ENCODE measurements at places on chromosomes 13 and 19.

DNA sequence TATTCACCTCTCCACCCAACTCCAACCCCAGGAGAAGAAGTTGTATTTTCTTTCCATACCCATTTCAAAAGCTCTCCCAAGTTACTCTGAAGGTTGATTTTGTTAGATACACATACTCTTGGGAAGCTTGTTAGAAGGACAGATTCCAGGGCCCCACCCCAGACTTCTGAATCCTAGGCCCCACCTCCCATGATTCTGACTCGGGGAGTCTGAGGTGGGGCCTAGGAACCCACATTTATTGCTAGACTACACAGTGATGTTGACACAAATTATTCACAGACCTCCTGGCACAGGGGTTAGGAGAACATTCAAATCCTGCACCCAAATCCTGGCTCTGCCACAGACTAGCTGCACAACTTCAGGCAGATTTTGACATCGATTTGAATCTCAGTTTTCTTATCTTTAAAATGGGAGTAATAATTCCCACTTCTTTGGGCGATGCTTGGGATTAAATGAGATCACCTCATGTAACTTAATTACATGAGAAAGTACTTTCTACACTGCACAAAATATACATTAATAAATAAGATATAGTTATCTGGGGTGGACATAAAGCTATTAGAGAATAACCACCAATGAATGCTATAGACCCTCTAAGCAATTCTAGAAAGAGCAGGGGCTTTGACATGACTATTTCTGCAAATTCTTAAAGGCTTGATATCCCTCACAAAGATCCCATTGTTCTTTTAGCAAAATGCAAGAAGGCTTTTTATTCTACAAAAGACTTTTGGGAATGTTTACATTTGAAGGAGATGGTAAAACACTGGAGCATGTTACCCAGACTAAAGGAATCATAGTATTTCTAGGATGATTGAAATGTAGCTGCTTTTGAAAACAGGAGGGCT lies 18.0 kb downstream of the MBNL2 start:
- no peak for DNase-seq

DNA sequence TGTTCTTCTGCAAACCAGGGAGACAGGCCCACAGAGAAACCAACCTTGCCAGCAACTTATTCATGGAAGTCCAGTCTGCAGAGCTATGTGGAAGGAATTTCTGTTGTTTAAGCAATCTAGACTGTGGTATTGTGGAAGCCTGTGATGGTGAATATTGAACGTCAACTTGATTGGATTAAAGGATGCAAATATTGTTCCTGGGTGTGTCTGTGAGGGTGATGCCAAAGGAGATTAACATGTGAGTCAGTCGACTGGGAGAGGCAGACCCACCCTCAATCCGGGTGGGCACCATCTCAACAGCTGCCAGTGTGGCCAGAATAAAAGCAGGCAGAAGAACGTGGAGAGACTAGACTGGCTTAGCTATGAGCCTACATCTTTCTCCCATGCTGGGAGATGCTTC lies 606.0 kb downstream of the EFNB2 start:
- DNase-seq, result no peak

DNA sequence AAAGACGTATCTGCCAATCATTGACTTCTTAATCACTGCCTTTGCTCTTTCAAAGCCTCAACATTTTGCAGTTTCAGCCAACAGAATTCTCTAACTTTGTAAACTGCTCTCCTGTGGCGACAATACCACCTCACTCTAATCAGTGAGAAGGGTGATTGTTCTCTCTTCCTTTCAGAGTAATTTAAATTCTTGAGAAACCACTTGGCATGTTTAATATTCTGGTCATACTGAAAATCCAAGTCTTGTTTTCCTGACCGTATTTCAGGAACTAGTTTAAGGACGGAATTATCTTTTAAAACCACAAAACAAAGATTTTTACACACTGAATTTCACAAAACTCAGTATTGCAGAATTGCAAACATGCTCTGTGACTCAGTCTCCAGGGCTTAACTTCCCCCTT lies 5.2 kb upstream of the CDC16 start:
- no peak for DNase-seq

DNA sequence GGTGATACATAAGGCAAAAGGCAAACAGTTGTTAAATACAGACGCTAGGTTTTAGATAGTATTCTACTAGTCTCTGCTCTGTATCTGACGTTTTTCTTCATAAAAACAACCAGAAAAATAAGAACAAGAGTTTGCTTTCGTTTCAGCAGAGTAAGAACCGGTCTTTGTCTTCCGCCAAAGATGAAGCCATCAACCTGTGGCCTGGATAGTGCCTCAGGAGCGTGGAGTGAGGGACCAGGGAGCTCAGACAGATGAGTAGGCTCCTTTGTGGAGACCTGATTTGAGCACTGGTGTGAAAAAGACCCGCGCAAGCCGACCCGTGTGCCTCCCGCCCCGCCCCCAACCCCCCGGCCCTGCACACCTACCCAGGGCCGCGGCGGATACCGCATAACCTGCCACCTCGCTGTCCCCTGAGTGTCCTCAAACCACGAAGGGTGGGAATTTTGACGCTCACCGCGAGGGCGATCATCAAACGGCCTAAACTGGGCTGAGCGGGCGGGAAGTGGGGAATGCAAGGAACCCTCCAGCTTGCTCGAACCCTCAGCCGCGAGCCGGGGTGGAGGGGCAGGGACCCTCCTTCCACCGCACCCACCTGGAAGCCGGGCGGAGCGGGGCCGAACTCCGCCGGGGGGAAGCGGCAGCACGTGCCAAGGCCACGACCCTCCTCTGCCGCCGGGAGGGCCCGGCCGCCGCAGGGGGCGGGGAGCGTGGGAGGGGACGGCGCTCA lies 866 bp upstream of the LMO7 start:
- DNase-seq, result no peak

DNA sequence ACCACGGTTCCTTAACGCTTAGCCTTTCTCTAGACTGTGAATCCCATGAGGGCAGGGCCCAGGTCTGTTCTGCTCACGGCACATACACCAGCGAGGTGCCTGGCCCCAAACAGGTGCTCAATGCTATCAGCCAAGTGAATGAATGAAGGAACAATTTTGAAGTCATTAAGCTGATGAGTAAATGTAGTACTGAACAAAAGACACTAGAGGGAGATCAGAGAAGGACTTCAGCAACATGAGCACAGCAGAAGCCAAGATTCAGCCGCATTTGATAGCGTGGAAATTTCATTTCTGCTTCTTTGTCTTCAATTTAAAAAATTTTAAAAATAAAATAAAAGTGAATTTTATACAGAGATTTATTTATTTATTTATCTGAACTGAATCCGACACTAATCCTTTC lies 20.1 kb upstream of the MYO16 start:
- no peak for DNase-seq

GRCh38 chr13:113489549-113490495 lies 689 bp downstream of the DCUN1D2 start:
- DNase-seq, result no peak

DNA sequence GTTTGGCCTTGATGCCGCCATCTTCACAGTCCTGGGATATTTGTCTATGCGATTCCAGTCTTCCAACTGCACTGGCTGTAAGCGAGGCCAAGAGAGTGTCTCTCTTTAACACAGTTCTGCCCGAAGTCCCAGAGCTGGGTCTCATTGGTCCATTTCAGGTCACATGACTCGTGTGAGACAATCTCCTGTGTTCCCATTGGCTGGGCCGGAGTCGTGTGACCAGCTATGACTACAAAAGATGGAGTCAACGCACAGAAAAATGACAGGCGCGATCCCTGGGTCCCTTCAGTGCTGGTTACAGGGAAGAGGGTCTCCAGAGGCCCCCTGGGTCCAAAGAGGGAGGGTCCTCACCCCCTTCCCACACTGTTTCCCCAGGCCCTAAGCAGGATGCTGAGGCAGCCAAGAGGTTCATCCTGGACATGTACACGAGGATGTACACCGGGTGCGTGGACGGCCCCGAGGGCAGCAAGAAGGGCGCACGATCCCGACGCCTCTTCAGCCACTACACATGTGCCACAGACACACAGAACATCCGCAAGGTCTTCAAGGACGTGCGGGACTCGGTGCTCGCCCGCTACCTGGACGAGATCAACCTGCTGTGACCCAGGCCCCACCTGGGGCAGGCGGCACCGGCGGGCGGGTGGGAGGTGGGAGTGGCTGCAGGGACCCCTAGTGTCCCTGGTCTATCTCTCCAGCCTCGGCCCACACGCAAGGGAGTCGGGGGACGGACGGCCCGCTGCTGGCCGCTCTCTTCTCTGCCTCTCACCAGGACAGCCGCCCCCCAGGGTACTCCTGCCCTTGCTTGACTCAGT lies 15.9 kb upstream of the S1PR4 start:
- DNase-seq, result peak; percentile 59

DNA sequence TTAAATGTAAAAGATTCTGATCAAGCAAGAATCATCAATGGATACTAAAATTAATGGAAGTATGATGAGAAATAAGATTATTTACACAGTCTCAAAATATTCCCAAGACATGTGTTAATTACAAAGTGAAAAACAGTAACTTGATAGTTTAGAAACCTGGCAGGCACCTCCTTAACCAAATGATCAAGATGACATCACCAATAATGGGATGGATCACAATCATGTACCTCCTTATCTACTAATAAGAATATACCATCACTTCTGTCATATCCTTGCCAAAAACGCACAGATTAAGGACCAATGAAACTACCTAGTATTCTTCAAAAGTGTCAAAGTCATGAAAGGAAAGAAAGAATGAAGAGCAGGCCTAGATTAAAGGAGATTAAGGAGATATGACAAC lies 30.0 kb downstream of the TSC22D1 start:
- no peak for DNase-seq

- DNase-seq, result no peak
Observed at GRCh38 chr13:30615866-30616541, 1.7 kb upstream of the USPL1 start.

DNA sequence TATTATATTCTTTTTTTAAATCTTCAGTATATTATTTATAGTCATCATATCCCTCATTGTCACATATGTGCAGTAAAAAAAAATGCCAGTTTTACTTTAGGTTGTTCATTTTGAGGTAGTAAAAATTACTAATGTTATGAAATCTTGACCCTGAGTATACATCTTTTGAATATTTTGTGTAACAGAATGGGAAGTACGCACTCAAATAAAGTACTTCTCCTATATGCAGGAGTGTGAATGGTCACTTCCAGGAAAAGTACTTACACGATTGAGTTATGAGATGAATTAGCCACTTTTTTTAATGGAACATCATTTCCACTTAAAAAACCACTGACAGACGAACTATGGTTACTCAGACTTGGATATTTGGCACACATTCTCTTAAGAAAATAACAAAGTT lies 58.5 kb downstream of the C13orf42 start:
- no peak for DNase-seq

GRCh38 chr19:7705387-7706187 lies 3.7 kb upstream of the FCER2 start:
- DNase-seq, result peak; percentile 67

DNA sequence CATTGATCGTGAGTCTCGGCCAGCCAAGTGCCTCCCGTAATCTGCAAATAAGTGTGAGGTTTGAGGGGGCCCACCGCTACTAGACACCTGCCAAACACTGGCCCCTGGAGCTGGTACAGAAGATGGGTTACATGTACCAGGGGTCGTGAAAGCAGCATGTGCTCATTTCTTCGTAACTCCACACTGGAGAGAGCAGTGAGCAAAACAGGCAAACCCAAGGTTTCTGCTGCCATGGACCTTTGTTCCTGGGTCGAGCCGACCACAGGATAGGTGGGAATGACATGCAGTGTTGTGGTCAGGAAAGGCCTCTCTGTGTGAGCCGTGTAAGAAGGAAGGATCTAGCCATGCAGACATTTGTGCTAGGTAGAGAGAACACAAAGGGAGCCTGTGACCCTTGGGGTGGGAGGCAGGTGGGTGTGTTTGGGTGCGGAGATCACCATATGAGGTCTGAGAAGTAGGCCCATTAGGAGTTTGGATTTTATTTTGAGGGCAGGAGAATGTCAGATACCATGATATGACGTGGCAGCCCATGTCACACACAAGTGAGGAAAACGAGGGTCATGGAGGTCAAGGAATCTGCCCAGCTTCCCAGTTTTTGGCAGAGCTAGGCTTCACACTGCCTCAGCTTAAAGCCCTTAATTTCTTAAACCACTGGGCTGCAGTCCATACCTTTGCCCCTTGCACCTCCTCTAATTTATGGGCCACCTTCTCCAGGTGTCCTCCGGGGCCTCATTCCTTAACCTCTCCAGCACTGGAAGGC lies 919 bp downstream of the GTF3A start:
- DNase-seq, result no peak

GRCh38 chr13:107864543-107865317 lies 350.6 kb downstream of the LIG4 start:
- no peak for DNase-seq

GRCh38 chr13:113299951-113300350 lies 2.9 kb downstream of the LAMP1 start:
- DNase-seq, result no peak

GRCh38 chr19:53394522-53394973 lies 401 bp upstream of the ZNF765 start:
- no peak for DNase-seq

DNA sequence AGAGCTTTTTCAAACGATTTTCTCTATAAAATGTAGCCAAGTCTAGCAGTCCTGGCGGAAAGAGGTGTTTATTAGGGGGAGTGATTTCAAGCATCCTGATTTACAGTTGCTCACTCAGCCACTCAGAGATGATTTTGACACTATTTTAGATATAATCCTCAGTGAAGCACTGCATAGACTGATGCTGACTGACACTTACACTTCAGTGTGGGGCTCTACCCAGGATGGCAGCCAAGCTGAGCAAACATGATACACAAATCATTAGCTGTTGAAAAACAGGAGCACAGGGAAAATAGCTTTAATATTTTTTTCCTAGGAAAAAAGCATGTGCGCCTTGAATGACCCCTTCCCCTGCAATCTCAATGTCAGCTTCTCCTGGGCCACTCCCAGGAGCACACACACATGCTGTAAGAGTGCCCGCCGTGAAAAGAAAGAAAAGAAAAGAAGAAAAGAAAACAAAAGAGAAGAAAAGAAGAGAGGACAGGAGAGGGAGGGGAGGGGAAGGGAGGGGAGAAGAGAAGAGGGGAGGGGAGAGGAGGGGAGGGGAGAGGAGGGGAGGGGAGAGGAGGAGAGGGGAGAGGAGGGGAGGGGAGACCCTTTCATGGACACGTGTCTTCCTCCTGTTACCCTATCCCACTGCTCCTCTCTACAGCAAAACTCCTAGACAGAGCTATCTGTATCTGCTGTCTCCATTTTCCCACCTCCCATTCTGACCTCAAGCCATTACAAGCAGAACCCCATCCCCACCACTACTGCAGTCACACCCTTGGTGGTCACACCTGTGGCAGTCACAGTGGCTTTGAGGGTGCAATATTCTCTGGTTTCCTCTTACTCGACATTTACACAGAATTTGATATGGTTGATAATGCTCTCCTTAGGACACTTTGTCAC lies 36.4 kb downstream of the RCBTB2 start:
- DNase-seq, result no peak

- no peak for DNase-seq
Observed at GRCh38 chr19:20334760-20335159, 167.7 kb downstream of the ZNF486 start.

DNA sequence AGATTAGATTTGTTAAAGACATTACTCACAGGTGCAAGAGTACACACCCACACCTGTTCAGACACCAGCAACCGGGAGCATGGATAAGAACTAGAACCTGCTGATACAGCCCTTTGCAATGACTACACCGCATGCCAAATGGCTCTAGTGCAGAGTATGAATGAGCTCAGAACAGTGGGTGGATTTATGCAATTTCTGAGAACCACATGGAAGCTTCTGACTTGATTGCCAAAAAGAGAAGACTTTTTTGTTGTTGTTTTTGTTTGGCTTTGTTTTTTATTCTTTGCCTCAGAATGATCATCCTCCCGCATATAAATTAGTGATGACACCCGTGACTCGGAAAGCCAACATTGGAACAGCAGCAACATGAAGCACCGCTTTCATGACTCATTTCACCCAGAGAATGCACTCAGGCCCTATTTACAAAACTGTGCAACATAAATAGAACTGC lies 77.4 kb upstream of the LRCH1 start:
- DNase-seq, result no peak

Data from activated CD4-positive, CD25-positive, alpha-beta regulatory T cell treated with anti-CD3 and anti-CD28 coated beads, Interleukin-2, amount 50 U/mL, for 72 hours (primary cell).